ENCODE measurements at places on chromosomes 6 and 20. TPM values are rescaled to one million over a fixed set of nuclear protein-coding genes. Genes with fewer than 3 reads are reported as not detected.
A peak's percentile ranks its signal among the peaks of the same experiment; 100 is the strongest.

DNA sequence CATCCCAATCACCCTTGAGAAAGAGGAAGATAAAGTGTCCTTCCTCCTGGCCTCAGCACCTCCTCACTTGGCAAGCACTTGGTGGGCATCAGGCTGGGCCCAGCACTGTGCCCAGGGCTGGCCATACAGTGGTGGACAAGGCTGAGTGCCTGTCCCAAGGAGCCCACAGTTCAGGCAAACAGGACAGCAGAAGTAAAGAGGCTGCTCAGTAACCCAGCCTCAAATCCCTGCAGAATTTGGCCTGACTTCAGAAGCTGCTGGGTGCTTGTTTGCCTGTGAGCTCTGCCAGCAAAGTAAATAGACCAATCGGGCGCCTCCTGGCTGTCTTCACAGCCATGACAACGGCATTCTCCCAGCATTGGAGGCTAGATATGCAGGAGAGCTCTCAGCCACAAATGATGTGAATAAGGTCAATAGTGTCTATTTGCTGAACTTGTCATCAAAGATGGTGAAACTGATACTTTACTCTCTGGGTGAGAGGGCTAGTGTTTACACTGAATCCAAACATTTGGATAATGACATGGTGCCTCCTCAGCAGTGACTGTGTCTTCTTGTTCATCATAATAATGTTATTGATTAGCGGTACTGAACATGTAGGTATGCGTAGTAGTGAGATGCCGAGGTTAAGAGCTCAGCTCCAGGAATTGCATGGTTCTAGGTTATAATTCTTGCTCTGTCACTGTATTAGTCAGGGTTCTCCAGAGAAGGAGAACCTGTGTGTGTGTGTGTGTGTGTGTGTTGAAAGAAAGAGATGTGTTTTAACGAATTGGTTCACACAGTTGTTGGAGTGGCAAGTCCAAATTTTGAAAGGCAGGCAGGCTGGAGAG is 36.9 kb upstream of the FANCE start:
- DNase-seq = peak; percentile 83

DNA sequence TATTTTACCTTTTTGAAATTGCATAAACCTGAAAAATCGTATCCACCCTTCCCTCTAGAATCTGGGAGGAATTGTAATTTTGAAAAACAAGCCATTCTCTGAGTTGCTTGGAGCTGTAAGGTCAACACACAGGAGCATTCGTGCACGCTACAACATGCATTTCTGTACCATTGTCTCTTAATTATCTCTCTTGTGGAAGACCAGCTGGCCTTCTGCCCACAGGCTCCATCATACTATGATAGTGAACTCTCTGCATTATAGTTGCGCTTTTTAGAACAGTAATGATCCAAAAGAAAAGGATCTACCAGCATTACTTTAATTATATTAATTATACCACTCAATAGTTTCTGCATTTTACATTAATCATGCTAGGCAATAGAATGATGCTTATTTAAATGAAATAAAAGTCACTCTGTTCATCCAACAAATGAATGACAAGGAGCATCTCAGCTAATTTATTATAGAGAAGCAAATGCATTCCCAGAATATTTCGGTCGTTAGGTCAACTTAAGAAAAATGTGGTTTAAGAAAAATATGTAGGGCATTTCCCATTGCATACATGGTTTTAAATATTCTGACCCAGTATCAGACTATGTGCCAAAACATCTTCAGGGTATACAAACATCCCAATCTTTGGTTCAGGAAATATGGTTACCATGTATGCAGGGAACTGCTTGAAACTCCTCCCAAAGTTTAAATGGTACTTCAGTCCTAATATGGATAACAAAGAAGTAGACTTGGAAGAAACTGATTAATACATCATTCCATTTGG is 263.5 kb downstream of the TFAP2A start:
- no peak for DNase-seq

KCNK17 gene
- polyA plus RNA-seq = not detected

DNA sequence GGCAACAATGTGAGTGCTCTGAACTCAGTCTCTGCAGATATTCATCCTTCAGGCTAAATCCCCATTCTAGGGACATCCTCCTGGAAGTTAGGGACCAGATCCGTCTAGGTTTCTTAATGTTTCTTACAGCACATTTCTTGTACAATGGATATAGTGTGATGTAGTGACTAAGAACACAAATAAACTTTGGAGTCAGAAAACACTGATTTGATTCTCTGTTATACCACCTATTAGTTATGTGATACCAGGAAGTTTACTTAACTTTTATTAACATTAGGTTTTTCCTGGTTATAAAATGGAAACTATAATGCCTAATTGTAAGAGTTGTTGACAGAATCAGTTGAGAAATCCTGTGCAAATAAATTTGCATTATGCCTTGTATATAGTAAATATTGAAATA is 57.6 kb upstream of the KCNQ5 start:
- DNase-seq = no peak

DNA sequence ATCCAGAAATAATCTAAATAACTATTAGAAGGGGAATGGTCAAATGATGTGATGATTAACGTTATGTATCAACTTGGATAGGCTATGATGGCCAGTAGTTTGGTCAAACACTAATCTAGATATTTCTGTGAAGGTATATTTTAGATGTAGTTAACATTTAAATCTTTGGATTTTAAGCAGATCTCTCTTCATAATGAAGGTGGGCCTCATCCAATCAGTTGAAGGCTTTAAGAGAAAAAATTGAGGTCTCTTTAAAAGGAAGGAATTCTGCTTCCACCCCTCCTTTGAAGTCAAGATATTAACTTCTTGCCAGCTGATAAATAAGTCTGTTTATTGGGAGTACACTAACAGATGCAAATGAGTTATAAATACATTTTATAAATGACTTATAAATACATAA is 760.0 kb upstream of the SLC35B3 start:
- no peak for DNase-seq

- no peak for DNase-seq
These were observed 2.2 kb upstream of the PCK1 start for GRCh38 chr20:57558614-57559288.

GRCh38 chr20:24275946-24276705 is 193.3 kb upstream of the SYNDIG1 start:
- DNase-seq = no peak

- no peak for DNase-seq
These were observed 69.8 kb upstream of the LYRM2 start for GRCh38 chr6:89708316-89708715.

HSPA1L gene
- polyA plus RNA-seq = 1.2 TPM

DNA sequence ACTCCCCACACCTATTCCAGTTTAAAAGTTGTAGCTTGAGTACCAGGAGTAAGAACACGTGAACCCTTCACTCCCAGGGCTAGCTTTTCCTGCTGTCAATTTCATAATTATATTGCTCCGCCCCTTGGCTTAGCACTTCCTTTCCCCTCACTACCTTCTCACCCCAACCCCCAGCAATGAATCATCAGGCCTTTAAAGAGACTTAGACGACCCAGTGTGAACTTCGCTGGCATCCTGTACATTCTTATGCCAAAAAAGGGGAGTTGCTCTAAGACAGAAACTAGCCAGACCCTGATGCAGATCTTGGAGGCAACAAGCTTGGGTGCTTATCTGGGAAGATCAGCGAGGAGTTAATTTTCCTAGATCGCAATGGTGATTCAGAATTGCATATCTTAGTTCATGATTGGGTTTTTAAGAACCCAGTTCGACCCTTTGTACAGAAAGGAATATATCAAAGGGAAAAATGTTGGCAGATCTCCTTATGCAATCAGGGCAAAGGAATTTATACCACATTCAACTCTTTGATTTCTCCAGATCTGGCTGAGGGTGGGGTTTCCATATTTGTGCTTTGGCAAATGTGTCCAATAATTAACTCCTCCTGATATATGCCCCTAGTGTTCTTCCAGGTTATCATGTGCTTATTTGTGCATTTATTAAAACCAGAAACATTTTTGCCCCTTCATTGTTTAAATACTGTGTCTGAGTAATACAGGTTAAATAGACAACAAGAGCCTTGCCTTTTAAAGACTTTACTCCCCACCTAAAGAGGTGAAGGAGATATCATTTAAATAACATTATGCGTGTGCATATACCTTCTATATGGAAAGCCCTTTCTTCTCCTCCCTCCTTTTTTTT is 8.1 kb upstream of the ATXN1 start:
- peak; percentile 49 for DNase-seq

DNA sequence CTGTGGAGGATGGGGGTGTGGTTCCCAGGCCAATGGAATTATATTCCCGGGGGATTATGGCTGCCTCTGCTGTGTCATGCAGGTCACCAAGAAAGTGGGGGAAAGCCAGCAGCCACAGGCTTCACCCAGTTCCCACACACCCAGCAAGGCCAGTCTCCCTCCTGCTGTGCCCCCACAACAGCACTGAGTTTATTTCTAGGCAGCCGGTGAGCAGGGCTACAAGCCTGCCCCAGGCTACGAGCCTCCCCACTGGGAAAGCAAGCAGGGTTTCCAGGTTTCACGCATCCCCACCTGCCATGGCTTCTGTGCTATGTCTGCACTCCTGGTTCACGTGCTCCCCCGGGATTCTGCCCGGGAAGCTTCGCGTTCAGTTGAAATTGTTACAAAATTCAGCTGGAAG is 72.6 kb downstream of the ERMARD start:
- no peak for DNase-seq

Measured in A549 (cell line).